COR-L47 (cell line): ENCODE measurements at places on chromosomes 1 and 21.

DNA sequence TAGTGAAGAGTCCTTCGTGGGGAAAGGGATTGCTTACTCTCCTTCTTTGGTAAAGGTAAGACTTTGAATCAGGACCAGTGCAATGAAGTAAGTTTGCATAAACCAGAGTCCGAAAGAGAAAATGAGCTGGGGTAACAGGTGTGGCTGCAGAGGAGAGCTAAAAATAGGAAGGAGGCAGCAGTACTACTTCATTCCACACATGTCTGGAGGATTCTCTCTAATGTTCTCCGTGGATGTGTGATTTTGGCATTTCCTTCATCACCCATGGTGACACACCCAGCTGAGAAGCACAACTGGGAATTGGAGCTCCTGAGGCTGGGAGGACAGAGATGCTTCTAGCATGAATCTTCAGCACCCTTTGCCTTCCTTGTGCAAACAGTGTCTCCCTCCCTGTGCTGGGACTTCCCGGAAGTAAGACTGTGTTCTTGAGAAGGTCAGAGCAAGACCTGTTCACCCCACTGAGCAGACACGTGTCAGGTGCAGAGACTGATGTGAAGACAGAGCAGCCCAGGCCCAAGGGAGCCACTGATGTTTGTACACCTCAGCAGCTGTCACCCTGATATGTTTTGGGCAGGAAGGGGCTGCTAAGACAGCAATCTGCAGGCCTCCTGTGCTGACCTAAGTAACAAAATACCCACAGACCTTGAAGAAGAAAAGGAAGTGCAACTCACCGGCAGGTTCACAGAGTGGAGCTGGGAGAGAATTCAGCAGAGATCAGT, 13.3 kb downstream of the FCRL1 start:
- DNase-seq, result no peak

GRCh38 chr1:20280906-20281305, 9.8 kb upstream of the VWA5B1 start:
- no peak for DNase-seq

DNA sequence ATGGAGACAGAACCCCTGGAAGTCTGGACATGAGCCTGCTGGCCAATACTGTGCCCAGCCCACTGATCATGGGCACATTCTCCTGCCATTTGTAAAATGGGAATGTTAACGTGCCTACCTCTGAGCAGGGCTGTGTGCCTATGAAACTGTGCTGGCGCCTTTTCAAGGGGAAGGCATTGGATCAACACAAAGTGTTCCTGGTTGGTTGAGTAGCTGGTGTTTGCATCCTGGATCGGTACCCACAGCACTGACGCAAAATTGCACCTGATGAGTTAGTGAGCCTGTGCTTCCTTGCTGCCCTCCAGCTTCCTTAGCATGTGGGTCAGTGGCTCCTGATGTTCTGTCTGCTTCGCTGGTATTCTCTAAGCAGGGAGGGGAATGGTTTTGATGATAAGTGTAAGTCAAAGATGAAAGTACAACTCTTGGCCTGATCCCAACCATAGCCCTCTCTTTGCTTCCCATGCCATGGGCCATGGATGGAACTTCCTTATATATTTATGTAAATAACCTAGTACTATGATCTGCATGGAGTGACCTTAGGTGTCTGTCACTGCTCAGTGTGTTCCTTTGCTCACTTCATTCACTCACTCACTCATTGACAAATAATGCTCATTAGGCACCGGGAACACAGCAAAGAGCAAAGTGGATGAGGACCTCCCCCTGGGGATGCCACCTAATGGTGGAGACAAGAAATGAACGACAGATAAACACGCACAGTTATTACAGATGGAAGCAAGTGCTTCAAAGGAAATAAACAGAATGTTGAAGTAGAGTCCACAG, 22.7 kb downstream of the MAB21L3 start:
- no peak for DNase-seq

- no peak for DNase-seq
Measured at GRCh38 chr1:83098131-83098530, 900.8 kb downstream of the TTLL7 start.

GRCh38 chr1:30844631-30845030, 63.9 kb downstream of the SDC3 start:
- DNase-seq, result no peak

- no peak for DNase-seq
Measured at GRCh38 chr1:9118186-9118585, 10.7 kb downstream of the GPR157 start.

GRCh38 chr1:52603630-52604029, 1.5 kb downstream of the GPX7 start:
- DNase-seq, result no peak

DNA sequence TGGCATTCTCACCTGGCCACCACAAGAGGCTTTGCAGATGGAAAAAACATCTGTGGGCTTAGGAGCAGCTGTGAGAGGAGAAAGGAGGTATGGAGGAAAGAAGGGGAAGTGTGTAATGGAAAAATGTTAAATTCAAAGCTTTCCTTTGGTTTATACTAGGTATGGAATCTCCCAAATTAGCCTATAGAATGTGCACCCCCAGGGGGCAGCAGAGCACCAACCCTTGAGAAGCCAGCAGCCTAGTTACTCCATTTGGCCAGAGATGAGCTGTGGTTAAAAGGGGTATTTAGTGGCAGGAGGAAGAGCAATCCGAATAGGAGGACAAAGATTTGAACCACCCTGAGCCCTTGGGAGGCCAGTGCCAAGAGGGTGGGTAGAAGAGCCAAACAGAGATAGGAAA, 97.5 kb upstream of the CTTNBP2NL start:
- DNase-seq, result peak; percentile 50

GRCh38 chr1:242449661-242450060, 74.8 kb downstream of the PLD5 start:
- DNase-seq, result peak; percentile 26

GRCh38 chr1:173193639-173194038, 13.5 kb downstream of the TNFSF4 start:
- no peak for DNase-seq

GRCh38 chr1:34268311-34268954, 91.7 kb downstream of the C1orf94 start:
- DNase-seq, result no peak

GRCh38 chr1:181398544-181398943, 84.8 kb upstream of the CACNA1E start:
- no peak for DNase-seq

DNA sequence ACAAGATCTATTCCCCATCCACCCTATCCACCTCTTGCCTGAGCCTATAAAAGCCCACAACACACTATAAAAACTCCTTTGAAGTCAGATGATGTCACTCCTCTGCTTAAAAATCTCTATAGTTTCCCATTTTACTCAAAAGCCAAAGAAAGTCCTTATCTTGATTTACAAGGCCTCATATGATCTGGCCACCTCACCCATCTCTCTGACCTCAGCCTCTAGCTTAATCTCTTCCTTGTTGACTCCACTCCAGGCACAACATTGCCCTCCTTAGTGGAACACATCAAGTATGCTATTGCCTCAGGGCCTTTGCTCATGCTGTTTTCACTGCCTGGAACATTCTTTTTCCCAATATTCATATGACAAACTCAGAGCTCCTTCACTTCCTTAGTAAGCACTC, 33.3 kb downstream of the ZNF281 start:
- DNase-seq, result no peak

GRCh38 chr1:182588500-182589396, at the start of gene RNASEL:
RNASEL (minus strand) TSS chr1:182589256; CDS start chr1:182586806, 2,450 bp downstream.
- DNase-seq, result peak; percentile 11

GRCh38 chr1:75165264-75165663, 31.1 kb downstream of the LHX8 start:
- DNase-seq, result no peak

DNA sequence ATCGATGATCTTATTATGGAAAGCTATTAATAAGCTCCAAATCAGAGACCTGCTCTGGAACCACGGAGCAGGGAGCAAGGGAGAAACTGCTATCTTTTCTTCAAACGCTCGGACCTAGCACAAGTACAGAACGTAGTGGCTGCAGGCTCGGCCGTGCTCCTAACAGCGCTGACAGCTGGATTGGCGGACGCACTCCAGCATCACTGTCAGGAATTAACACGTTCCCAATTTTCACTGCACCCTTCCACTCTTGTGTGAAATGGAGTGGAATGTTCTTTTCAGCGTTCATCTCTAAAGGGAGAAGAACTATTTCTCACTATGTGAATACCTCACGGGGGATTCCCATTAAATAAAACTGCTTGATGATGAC, 106.9 kb downstream of the ZNF281 start:
- no peak for DNase-seq

GRCh38 chr1:48940962-48941732, 164.5 kb upstream of the BEND5 start:
- no peak for DNase-seq

- no peak for DNase-seq
Measured at GRCh38 chr1:164565357-164565756, 6.4 kb downstream of the PBX1 start.

DNA sequence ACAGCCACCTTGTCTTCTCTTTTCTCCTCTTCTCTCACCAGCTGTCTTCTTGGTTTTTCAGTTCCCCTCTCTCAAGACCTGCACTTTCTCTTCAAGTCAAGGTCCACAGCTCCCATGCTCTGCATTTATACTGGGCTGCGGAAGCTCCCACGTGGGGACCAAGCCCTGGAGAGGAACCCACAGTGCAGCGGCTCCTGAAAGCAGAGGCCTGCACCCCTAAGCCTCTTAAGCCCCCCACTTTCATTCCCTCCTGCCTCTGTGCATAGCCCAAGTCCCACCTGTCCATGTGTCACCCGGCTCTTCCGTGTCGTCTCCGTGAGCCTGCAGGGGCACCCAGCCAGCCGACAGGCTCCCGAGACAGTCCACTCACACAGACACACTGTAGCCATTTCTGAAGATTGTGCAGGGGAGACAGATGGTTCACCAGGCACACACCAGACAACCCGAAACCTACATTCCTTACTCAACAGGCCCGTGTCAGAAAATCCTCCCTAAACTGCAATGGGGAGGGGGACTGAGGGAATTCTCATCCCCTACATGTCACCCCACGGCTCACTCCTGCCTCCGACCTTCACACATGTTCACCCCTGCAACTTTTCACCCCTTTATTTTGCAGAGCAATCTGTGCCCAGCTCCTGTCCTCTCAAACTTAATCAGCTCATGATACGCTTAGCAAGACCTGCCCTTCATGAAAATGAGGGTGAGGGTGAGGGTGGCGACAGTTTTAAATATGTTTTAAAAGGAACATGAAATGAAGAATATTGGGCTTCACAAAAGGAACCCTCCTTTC, 6.3 kb downstream of the MX2 start:
- no peak for DNase-seq

DNA sequence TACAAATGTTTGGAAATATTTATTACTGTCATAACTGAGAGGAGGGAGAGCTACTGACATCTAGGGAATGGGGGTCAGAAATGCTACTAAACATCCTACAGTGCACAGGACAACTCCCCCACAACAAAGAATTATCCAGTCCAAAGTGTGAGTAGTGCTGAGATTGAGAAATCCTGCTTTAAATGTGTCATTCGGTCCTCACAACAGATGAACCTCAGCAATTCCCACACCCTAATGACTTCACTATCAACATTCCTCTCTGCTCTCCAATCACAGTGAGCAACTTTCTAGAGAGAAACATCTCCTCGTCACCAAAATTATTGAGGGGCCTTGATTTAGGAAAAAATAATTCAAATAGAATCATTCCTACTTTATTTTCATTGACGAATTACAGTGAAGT, 18.0 kb downstream of the OMA1 start:
- DNase-seq, result no peak

GRCh38 chr1:204509186-204509635, 7.0 kb upstream of the MDM4 start:
- no peak for DNase-seq

GRCh38 chr1:220271706-220272046, 577 bp downstream of the RAB3GAP2 start:
- DNase-seq, result peak; percentile 0

DNA sequence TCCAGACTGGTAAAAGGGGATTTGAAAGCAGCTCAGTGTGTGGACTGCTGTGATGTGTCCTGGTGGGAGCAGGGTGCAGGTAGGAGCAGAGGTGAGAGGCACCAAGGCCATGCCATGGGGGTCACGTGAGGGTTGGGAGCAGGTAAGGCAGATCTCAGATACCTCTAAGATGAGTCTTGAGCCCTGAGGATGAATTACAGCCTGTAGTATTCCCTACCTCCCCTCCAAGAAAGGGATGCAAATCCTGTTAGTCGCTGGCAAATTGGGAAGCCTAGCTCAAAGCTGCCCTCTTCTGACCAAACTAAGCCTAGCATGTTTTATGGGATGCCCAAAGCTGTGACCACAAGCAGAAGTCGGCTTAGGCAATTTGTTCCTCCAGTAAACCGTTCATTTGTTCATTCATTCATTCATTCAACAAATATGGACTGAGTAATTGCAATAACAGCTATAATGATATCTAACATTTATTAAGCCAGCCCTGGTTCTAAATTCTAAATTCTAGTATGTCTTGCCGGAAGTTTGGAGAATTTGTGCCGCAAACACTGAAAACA, 3.9 kb upstream of the NUAK2 start:
- peak; percentile 60 for DNase-seq

- no peak for DNase-seq
Measured at GRCh38 chr1:86713477-86713876, 9.1 kb downstream of the SH3GLB1 start.
